ENCODE measurements at places on chromosomes 12 and 14.

- DNase-seq = no peak
Observed at GRCh38 chr12:79415321-79415720, 275.4 kb downstream of the PAWR start.

DNA sequence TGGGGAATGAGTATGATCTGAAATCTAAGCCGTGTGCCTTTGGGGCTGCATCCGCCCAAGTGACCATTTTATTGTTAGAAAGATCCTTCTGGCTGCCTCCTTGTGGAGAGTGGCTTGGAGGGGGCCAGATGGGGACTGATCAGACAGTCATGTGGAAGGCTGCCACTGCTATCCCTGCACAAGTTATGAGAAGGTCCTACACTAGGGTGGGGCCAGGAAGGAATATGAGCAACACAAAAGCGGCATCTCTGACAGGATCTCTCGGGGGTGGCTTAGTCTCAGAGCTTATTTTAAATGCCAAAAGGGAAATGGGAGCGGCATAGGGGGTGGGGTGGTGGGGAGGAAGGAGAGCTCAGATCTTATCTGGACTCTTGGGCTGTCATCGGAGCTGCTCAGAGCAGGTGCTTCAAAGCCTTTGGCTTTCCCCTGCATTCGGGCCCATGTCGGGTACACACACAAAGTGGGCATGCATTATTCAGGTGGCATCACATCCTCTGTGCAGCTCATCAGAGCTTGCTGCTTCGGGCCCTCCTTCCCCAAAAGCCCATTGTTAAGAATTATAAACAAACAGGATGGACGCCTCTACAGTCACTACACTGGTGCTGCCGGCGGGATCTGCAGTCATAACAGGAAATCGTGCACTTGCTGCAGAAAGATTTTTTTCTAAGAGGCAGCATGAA is 805.4 kb downstream of the VRK1 start:
- peak; percentile 48 for DNase-seq

DNA sequence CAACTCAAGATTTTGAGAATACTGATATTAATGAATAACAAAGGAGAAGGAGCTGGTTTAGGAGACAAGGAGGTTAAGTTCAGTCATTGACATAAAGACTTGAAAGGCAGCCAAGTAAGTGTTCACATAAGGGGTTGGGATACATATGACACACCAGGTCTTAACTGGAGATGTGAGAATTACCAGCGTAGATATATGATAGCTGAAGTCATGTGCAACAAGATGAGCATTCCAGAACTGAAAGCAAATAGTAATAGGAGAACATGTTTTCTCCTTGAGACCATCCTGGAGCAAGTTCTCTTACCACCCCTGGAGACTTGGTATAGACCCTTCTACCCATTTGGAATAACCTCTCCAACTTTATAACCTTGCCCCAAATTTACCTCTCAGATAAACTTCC is 43.3 kb upstream of the NPFF start:
- no peak for DNase-seq

DNA sequence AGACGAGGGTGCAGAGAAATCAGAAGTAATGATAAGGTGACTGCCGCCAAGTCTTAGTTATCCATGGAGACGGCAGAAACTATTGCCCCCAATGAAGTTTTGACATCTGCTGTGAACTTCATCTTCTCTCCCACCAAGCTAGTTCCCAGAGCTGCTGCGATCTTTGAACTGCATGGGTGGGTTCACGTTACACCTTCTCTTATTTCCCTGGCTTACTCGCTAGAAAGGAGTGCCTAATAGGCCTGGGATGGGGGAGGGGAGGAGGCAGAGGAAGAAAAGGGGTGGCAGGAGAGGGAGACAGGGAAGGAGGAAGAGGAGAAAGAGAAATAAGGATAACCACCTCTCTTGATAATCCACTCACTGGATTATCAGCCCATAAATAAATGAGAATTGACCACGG is 157.1 kb downstream of the NTF3 start:
- DNase-seq = no peak

DNA sequence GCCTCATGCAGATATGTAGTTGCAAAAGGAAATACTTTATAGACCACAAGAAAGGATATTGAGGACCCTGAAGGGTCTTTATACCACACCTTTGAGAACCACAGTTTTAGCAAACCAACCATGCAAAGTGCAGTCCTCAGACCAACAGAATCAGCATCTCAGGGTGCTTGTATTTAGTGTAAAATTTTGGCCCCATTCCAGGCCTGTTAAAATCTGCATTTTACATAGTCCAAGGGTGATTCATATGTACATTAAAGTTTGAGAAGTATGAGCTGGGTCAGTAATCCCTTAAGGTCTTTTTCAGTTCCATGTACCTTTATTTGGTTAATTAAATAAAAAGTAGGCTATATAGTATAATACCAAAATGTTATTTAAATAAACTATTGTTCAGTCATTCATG is 91.2 kb downstream of the WNK1 start:
- no peak for DNase-seq

GRCh38 chr14:55454264-55455002 is 14.0 kb upstream of the TBPL2 start:
- DNase-seq = no peak

DNA sequence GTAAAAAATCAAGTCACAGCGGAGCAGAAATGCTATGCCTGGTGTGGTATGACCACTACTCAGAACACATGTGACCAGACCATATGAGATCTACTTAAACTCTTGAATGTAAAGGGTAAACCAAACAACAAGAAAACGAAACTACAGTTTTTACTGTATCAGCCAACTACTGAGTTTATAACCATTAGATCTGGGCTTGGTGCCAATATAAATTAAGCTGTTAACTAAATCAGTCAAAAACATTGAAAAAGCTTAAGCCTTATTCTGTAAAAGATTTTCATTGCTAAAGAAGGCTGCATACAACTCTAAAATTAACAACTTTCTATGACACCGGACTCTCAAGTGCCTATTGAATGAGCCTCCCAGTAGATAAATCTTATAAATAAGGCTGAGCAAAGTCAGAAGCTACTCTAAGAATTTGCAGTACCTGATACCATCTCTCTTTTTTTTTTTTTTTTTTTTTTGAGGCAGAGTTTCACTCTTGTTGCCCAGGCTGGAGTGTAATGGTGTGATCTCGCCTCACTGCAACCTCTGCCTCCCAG is 35.4 kb downstream of the SPTLC2 start:
- DNase-seq = no peak

DNA sequence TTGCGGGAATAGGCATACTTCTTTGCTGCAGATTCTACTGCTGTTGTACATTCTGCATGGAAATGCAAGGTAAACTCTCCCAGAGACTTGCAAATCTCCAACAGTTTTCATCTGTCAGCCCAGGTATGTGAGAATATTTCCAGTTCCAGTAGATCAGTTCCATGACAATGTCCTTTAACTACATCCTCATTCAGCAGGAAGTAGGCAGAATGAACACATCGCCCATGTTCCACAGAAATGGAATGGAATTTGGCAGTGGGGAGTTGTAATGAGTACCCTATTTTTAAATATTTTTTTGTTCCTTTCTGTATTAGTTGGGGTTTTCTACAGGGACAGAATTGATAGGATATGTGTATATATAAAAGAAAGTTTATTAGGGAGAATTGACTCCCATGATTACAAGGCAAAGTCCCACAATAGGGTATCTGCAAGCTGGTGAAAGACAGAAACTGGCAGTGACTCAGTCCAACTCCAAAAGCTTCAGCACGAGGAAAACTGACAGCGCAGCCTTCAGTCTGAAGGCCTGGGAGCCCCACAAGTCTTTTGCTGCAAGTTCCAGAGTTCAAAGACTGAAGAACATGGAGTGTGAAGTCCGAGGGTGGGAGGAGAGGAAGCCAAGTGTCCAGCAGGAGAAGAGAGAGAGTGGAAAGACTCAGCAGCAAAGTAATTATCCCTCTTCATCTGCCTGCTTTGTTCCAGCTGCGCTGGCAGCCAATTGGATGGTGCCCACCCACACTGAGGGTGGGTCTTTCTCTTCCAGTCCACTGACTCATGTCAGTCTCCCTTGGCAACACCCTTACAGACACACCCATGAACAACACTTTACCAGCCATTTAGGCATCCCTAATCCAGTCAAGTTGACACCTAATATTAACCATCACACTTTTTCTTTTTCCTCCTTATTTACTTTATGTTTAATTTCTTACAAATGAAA is 110.4 kb upstream of the SCAF11 start:
- DNase-seq = no peak

DNA sequence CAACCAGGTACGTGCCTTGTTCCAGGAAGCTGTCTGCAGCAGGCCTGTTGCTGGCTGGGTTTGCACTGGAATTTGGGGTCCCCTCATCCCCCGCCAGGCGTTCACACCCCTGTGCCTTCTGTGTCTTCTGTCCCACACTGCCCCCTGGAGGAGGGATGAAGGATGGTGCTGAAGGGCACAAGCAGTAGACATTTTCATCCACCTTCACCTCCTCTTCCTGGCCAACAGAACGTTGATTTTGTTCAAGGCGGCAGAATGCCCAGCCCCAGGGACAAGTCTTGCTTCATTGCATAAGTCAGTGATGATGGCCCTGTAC is 122.1 kb downstream of the CALM1 start:
- DNase-seq = peak; percentile 35

GRCh38 chr14:44414646-44415045 is 92.4 kb downstream of the FSCB start:
- DNase-seq = no peak

GRCh38 chr14:102058961-102059360 is 27.9 kb downstream of the HSP90AA1 start:
- DNase-seq = no peak
